Mesenteric fat pad (tissue), 1 donor: ENCODE measurements at places on chromosomes 7 and 10. TPM values are rescaled to one million over a fixed set of nuclear protein-coding genes. Genes with fewer than 3 reads are reported as not detected.

The GTF2IRD2 gene
- total RNA-seq: 26.8 TPM

GRCh38 chr10:59719374-59719773, 9.7 kb upstream of the SLC16A9 start:
- no peak for DNase-seq

The CNPY1 gene
- total RNA-seq: not detected

DNA sequence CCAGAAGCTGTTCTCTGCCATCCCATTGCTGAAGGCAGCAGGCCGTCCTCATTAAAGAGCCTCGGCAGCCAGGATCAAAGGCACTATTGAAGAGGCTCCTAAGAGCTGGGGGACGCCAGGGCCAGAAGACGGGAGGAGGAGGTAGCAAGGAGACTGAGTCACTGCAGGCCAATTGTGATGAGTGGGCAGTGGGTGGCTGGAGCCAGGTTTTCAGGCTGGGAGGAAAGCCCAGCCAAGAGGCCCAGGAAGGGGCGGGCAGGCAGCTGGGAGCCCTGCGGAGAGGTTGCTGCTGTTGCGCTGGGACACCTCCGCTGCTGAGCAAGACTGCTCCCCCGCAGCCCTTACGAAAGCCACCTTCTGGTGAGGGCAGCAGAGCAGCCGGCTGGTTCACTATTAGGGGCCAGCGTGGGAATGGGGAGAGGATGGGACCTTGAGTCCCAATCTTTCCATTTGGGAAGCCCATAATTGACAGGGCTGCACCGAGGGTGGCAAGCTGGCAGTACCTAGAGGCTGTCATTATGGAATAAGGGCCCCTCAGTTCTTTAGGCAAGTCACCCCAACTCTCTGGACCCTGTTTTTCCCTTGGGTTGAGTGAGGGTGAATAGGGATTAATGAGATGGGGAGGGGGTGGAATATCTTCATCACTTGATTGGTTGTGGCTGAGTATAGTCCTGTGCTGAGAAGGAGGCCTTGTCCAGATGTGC, 48.4 kb downstream of the UNC5B start:
- DNase-seq: no peak

- DNase-seq: peak; percentile 91
Measured at GRCh38 chr10:113073549-113074189, 123.6 kb downstream of the TCF7L2 start.

DNA sequence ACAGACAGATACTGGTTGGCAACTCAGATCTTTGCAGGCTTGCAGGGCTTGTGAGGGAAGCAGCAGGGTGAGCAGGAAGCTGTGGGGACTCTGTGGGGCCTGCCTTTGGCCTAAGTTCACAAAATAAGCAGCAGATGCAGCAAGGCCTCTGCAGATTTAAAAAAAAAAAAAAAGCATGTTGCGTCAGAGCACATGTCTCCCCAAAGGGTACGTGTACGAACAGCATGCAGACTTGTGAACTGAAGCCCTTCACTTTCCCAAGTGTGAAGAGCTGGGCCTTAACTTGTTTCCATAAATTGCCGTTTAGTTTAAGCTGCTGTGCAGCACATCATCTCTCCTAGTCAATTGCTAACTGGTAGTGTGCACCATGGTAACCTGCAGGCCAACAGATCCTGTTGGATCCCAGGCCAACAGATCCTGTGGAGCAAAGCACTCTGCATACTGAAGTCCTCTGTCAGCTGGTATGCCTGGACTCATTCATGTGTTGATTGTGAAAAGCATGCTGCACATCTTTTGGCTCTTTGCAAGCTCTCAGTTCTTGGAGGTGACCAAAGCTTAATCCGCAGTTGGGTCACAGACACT, 10.8 kb upstream of the XPNPEP1 start:
- no peak for DNase-seq

GRCh38 chr7:104956753-104957450, 57.1 kb upstream of the KMT2E start:
- no peak for DNase-seq

The TUBB8 gene
- total RNA-seq: not detected

DNA sequence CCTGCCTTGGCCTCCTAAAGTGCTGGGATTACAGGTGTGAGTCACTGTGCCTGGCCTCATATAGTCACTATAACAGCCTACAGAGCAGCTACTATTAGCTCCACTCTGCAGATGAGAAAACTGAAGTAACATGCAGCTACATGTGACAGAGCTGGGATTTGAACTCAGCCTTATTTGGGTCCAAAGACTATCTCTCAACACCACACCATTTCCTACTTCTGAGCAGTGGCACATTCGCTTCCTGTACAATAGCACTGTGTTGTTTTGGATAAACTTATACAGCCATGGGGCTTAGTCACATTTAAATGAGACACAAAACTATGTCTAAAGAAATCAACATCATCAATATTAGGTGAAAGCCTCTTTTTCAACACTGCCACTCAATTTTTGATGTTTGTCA, 69.8 kb upstream of the DNAJB12 start:
- no peak for DNase-seq

DNA sequence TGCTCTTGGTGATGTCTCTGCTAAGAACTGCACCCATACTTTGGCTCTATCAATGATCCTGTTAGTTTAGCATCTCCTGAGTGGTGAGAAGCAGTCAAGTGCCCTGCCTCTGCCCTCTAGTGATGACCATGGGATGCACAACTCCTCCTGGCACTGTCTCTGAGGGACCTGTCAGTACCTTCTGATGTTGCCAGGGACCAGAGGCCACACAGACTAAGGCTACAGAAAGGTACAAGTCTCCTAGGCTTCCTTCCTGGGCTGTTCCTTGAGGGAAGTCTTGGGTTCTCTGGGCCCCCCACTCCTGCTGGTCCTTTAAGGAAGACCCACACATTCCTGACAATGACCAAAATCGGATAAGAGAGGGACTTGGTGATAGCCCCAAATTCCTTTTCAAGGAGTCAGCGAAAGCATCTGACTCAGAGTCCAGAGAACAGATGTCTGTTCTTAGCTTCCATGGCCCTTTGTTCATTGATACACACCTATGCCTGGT, 15.3 kb downstream of the NKX2-3 start:
- no peak for DNase-seq

The FAM25C gene
- total RNA-seq: not detected

DNA sequence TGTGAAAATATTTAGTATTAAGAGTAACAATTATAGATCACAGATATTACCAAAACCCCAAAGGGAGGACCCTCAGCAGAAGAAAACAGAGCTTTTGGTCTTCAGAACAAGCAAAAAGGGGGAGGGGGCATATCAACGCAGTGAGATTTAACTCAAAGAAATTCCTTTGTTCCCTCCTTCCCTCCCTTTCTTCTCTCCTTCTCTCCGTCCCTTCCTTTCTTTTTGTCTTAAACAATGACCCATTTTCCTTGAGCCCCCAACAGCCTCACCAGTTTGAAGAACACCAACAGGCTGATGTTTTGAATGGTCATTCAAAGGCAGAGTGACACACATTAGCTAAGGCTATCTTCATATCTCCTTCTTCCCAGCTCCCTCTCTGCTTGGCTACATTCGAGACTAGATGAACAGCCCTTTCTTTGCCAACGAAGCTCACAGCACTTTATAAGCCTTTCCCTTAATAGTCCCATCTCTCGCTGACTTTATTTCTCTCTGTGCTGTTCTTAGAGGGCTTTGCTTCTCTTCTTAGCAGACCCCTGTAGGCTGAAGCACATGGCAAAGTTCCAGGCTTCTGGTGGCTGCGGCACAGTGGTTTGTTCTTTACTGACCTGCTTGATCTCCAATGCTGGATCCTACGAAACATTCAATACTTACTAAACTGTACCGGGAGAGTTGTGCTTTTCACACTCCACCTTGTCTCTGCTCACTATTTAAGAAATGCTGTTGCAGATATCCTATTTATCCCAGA, 75.6 kb upstream of the KCNIP2 start:
- DNase-seq: no peak

- no peak for DNase-seq
Measured at GRCh38 chr7:7665031-7665430, 24.5 kb downstream of the UMAD1 start.

DNA sequence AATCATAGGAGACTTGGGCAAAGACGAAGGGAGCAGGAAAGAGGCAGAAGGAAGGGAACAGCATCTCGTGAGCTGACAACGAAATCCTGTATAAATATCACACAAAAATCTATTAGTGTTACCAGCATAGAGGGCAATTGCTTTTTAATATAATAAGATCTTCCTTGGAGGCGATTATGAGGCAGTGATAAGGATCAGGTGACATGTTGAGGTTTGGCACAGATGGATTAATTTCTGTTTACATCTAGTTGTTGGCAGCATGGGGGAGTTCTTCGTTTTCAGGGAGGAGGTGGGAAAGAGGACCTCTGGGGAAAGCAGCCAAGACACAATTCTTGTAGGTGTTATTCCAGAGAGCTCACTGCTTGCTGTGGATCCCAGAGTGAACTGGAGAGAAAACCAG, 163.8 kb downstream of the PLXNA4 start:
- DNase-seq: no peak

DNA sequence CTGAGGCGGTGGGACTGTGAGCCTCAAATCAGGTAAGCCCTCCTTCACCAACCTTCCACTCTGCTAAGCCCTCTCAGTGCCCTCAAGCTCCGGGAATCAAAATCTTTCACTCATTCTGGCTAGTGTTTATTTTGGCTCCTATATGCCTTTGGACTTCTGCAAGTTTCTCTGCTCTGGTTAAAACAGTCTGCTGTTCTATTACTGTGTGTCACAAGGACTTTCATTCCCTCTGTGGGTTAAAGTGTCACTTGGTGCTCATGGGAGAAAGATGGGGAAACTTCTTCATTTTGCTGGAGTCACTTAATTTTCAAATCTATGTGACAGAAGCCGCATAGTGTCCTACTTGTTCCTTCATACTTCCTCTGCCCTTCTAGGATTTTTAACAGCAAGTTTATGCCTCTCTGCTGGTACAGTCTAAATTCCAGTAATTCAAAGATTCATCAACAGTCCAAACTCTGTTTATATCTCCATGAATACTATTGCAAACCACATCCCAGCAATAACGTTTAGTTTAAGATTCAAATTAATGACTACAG, 61.3 kb downstream of the CD36 start:
- no peak for DNase-seq

DNA sequence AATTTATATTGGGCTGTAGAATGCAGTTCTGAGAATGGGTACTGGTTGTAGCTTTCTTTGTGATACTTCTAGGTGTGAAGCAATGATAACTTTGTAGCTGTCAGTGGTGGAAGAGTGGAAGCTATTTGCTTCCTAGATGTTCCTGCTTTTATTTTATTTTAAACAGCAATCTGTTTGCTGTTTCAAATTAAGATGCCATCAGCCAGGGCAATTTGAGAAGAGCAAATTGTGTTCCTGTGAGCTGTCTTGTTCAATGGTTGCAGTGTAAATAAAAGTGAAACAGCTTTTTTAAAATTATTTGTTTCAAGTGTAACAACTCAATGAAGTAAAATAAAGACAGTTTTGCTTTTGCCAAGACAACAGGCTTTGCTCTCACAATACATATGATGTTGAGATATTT, 150.8 kb upstream of the TMEM229A start:
- DNase-seq: no peak

DNA sequence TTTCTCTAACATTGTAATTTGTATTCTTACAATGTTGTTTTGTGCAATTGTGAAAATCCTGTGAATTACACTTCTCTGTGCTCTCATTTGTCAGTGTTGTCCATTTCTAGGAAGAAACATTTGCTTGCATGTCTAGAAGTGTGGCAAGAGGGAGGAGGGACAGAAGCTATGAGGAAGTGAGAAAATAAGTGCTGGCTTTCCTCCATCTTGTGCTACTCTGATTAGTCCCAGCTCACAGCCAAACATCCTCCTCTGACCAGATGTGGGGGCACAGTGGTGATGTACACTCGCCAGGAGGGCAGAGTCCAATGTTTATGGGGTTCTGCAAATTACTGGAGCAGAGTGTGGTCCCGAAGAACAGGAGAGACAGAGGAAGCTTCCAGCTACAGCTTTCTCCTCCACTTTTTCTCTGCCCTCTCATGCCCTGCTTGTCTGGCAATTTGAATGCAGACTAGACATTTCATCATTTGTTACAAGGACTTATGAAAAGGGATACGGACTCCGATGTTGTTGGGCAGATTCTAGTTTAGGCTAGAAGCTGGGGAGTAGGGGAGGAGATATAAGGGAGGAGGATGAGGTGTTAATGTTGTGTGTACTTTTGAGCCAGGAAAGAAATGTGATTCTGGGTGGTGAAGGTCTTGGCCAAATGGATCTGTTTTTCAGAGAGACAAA, 131.0 kb upstream of the C1GALT1 start:
- no peak for DNase-seq
